Left cardiac atrium (tissue), 4 donors: ENCODE measurements at places on chromosomes 16 and 17. TPM values are rescaled to one million over a fixed set of nuclear protein-coding genes. Genes with fewer than 3 reads are reported as not detected.

- peak; percentile 77 for DNase-seq
Measured at GRCh38 chr16:2043667-2044451, 3.8 kb downstream of the NTHL1 start.

Gene ABCC11
- not detected for total RNA-seq

DNA sequence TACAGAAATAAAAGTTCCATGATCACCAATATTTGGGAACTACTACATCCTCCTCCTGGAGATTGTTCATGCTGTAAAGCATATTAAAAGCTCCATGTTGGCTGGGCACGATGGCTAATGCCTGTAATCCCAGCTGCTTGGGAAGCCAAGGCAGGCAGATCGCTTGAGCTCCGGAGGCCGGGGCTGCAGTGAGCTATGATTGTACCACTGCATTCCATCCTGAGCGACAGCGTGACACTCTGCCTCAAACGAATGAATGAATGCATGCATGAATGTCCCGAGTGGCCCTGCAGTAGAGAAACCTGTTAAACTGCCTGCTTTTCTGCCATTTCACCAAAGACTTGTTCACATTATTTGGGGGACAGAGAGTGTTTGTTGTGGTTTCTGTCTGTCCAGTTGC lies 15.0 kb downstream of the CNEP1R1 start:
- DNase-seq, result no peak

Gene HOXB1
- not detected for total RNA-seq

DNA sequence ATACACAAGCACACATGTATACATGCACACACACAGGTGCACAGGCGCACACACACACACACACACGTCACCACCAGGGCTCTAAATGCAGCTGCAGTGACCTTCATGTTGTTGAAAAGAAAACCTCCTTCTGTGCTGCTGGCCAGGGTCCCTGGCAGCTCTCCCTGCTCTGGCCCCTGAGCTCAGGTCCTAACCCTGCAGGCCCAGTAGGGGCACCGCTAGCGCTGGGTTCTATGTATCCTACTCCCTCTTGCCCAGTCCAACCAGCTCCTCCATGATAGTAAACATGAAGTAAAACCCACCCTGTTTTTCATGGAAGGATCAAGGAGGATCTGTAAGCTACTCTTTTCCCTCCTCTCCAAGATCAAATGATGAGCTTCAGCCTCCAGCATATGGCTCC lies 172.8 kb downstream of the RBFOX3 start:
- DNase-seq, result no peak

- peak; percentile 80 for DNase-seq
Measured at GRCh38 chr16:50665128-50665878, 15.8 kb downstream of the SNX20 start.

Gene FAM171A2
- 1.2 TPM for total RNA-seq

GRCh38 chr17:38579934-38580333 lies 25.8 kb downstream of the SRCIN1 start:
- peak; percentile 52 for DNase-seq

DNA sequence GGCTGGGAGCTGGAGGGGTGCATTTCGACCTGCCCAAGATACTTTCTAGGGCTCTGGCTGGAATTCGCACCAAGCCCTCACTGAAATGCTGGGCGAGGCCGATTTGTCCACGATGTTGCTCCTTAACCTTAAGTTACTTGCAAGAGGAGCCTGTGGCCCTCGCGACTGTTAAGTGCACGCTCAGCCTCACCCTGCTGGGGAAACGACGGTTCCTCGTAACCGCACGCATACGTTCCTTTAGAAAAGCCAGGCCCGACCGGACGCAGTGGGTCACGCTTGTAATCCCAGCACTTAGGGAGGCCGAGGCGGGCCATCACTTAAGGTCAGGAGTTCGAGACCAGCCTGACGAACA lies 607 bp upstream of the NCOR1 start:
- DNase-seq, result no peak

DNA sequence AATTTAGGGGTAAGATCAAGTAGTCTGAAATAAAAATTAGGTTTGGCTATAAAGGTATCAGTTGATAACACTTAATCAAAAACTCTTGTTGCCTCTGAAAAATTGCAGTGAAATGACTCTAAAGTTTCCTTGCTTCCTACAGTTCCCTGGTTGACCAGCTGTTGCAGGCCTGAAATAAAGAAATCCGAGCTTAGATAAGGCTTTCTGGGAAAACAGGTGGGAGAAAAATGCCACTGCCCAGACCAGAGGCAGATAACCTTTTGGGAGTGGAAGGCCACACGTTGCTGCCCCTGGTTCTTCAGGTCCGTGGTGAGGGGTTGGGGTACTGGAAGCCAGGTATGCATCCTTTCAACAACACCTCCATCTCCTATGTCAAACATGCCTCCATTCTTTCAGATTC lies 111.3 kb downstream of the HS3ST3A1 start:
- DNase-seq, result no peak

- DNase-seq, result no peak
Measured at GRCh38 chr16:22857296-22858025, 43.5 kb downstream of the HS3ST2 start.

DNA sequence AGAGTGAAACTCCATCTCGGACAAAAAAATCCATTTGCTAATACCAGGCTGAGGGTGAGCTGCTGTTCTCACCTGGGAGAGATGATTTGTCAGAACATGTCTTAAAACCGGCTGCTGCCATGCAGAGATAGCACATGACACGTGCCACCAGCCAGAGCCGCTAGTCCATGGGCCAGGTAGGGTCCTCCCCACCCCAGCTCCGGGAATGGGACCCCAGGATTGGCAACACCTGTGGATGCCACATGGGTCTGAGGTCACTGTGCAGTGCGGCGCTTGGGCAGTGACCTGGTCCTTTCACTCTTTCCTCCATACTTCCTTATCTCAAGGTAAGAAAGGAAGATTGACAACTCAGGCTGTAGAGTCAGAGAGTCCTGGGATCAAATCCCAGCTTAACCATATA lies 393.3 kb upstream of the TNRC6C start:
- no peak for DNase-seq

DNA sequence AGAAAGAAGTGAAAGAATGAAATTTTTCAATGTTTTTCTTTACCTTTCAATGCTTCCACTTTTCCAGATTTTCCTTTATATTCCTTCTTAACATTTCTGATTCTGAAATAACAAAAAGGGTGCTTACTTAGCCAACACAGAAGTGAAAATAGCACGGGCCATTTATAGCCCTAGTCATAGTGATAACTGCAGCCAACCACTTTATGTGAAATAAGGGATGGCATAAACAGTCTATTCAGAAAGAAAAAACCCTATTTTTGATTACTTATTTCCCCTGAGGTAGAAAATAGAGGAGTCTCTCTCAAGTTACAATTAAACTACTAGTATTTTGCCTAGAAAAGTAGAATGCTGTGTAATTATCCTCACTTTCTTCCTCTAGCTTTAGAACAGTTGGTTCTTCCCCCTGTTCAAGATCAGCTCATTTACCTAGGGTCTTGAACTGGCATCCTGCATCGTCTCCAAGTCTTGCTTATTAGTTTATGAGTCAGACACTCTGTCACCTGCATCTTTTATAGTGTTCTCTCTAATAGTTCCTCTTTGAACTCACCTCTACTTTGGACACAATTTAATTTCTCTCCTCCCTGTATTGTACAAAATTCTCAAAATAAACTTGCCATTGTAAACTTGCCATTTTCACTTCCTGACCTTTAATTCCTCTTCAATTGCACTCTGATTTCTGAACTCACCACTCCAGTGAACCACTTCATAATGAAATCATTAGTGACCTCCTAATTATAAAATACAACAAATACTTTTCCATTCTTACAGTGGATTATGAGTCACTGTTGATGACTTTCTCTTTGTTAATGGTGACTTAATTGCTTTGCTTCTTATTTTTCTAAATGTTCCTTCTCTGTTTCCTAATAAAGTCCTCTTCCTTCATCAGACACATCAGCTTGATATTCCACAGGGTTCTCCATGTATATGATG lies 23.6 kb downstream of the ABCA6 start:
- DNase-seq, result no peak

GRCh38 chr17:34672176-34672785 lies 92.9 kb downstream of the TMEM132E start:
- no peak for DNase-seq

DNA sequence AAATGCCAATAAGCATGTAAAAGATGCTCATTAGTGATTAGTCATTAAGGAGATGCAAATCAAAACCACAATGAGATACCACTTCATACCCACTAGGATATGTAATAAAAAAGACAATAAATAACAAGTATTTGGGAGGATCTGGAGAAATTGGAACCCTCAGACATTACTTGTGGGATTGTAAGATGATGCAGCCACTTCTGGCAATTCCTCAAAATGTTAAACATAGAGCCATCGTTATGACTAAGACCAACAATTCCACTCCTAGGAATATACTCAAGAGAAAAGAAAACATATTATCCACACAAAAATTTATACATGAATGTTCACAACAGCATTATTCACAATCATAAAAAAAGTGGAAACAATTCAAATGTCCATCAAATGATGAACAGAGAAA lies 336.2 kb upstream of the PMFBP1 start:
- DNase-seq, result no peak

Gene P2RX1
- total RNA-seq, result 0.62 TPM

Gene USP22
- total RNA-seq, result 152 TPM

- no peak for DNase-seq
Measured at GRCh38 chr16:74094514-74094913, 202.1 kb upstream of the PSMD7 start.

GRCh38 chr17:37766971-37767370 lies 22.1 kb upstream of the HNF1B start:
- DNase-seq, result no peak

Gene PPP1R27
- not detected for total RNA-seq

Gene GDPD3
- 3.4 TPM for total RNA-seq

Gene UNC45B
- total RNA-seq, result 133 TPM

Gene MMP28
- 10.3 TPM for total RNA-seq

GRCh38 chr17:67011527-67012175 lies 32.7 kb upstream of the CACNG1 start:
- DNase-seq, result no peak

DNA sequence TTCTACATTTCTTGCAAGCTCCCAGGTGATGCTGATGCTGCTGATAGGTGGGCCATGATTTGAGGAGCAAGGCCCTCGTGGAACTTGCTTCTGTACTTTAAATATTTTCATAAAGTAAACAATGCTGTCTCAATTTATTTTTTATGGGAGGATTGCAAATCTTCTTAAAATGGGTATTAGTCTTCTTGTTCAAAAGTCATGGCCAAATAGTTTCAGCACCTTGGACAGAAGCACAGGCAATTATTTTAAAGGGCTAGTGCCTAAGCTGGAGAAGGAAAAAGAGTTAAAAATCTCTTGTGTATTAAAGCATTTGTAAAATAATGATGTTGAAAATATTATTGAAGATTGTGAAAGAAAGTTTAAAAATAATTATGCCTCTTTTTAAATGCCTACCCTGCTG lies 50.5 kb downstream of the GPR139 start:
- DNase-seq, result no peak

DNA sequence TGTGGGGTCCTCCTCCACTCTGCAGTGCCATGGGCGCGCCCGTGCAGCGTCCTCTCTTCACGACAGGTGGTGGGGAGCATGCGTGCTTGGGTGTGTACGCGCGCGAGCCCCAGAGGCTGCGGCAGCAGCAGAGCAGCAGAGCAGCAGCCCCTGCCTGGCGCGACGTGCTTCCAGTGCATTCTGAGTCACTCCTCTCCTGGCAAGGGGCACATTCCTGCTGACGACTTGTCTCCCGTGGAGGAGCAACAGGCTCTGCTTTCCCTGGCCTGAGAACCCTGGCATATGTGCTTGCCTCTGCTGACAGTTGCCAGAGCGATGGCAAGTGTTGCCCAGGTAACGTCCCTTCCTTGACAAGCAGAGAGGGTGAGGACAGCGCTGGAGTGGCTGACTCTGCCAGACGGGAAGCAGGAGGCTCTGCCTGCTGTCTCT lies 133.8 kb upstream of the PLCG2 start:
- DNase-seq, result peak; percentile 75
